ENCODE measurements at places on chromosomes 4 and X.
A peak's percentile ranks its signal among the peaks of the same experiment; 100 is the strongest.

DNA sequence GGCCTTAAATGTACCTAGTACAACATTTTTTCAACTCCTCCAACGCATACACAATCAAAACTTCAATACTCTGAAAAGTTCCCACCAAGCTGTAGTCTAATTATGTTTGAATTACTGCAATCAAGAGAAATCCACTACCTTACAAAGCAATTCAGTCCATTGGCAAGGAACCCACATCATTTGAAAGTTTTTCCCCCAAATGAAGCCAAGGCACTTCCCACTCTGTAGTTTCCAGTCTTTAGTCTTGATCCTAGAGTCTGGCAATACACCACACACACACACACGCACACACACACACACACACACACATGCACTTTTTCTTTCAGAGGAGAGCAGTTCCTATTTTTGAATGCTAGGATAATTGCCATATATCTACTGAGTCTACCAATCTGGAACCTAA lies 79.6 kb downstream of the ANTXR2 start:
- no peak for DNase-seq

GRCh38 chr4:87108142-87108546 lies 112.3 kb downstream of the KLHL8 start:
- DNase-seq: peak; percentile 89

- no peak for DNase-seq
Observed at GRCh38 chr4:184387351-184387750, 87.0 kb downstream of the IRF2 start.

- no peak for DNase-seq
Observed at GRCh38 chr4:65337371-65337770, 332.9 kb downstream of the EPHA5 start.

DNA sequence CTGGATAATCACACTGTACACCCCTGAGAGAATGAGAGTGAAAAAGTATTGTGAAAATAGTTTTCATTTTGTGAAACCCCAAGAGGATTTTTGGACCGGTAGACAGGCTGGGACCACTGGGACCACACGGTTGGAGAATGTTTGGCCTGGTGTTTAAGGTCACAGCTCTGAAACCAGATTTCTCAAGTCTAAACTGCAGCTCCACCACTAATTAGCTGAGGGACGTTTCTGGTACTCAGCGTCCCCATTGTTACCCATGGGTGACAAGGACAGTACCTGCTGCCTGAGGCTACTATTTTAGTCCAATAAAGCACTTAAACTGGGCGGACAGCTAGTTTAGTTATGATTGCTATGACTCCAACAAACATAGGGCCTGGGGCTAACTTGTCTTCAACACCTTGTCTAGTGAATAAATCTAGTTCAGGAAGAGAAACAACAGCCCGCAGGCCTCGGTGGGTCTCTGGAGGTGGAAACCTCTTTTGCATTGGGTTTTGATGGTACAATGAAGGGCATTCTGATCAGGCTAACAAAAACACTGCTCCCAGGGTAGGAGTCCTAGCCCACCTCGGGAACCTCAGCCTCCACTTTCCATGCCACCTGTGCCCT lies 509 bp upstream of the USP11 start:
- no peak for DNase-seq

GRCh38 chrX:39846460-39846859 lies 251.3 kb downstream of the BCOR start:
- no peak for DNase-seq

DNA sequence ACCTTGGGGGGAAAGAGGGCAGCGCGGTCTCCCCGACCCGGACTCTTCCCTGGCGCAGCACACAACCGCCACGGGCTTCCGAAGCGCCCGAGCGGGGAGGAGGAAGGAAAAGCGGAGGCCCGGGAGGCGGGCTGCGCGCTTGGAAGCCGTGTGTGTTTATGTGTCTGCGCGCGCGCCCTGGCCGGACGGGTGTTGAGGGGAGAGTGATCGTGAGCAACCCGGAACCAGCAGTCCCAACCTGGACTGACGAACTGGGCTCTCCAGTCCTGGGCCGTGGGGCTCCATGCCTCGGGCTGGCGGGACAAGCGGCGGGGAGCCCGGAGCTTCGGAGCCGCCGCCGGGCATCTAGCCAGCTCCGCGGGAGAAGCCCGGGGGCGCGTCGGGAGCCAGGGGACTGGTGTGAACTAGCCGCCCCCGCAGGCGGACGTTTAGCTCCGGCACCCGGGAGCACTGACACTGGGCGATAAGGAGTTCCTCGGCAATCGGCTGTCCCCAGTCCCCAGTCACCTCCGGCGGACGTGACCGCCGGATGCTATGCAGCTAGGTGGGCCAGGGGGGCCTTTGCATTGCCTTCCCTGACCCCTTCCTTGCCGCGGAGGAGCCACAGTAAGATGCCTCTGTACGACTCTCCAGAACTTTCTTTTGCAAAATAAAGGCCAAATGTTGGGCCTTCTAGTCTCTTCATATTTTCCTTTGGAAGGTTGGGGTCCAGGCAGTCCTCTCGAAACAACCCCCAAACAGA lies 74.8 kb upstream of the BCOR start:
- DNase-seq: peak; percentile 49
